ENCODE measurements at places on chromosomes 7 and 10.

GRCh38 chr10:94193466-94193924, 169.2 kb downstream of the NOC3L start:
- DNase-seq = no peak

DNA sequence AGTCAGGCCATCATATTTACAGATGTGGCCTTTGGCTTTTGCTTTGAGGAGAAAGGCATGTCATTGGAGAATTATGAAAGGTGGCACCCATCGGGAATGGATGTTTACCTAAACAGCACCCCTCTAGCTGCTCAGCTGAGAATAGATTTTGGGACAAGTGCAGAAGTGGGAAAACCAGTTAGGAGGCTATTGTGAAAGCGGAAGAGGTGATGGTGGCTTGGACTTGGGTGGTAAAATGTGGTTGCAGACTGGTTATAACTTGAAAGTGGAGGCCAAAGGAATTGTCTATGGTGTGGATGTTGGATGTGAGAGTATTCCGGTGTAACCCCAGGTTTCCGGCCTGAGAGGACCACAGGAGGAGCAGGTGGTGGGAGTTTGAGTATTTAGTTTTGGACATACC, 5.2 kb upstream of the SLC12A9 start:
- no peak for DNase-seq

GRCh38 chr10:27695088-27695487, 50.5 kb downstream of the MKX start:
- DNase-seq = no peak

GRCh38 chr10:33791272-33791660, 456.8 kb upstream of the NRP1 start:
- no peak for DNase-seq

DNA sequence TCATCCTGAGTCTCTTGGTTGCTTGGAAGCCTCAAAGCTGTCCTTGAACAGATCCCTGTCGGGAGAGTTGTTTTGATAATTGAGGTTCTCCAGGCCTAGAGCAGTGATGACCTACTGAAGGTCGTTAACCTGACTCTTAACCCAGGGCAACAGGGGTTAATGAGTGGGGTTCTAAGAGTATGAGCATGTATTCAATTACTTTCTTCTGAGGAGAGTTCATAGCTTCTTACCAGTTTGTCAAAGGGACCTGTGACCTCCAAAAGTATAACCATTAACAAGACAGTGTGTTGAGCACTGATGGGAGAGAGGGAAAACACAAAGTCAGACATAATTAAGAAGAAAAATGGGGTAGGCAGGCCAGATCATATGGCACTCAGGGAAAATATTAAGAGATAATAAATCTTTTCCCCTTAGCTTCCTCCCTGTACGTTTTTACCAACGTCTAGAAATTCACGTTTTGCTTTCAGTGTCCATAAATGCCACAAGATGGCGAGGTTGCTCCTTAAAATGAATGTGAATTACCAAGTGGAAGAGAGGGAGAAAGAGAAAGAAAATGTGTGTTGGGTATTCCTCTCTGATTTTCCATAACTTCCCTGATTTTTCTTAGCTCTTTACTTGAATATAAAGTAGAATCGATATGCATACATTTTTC, 97.6 kb downstream of the SUGCT start:
- no peak for DNase-seq

DNA sequence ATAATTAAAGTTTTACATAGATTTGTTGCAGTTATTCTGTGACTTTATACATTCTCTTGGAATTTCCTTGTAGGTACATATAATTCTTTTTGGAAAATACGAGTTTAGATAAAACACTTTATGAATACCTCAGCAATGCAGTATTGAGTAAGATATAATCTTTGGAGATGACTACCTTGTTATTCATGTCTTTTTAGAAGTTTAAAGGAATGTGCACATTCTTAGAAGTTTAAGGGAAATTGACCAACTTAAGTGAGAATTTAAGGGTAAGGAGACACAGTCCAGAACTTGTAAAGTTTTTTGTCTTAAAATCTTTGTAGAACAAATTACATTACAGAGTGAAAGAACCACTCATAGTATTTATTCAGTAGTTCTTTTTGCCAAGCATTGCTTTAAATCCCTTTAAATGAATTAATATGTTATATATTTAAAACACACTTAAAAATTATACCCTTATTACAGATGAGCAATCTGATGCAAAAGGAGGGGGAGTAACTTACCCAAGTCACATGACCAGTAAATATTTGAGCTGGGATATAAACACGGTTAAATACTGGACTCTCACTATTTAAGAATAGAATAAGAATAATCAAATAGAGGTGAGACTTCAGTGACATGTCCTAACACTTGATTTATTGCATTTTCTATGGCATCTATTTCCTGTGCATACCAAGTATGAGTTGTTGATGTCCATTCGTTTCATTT, 139.5 kb upstream of the FERD3L start:
- DNase-seq = no peak

- no peak for DNase-seq
These were observed 78.3 kb downstream of the HTR7 start for GRCh38 chr10:90779548-90779947.

GRCh38 chr7:78071491-78072200, 273.1 kb downstream of the PHTF2 start:
- DNase-seq = no peak

DNA sequence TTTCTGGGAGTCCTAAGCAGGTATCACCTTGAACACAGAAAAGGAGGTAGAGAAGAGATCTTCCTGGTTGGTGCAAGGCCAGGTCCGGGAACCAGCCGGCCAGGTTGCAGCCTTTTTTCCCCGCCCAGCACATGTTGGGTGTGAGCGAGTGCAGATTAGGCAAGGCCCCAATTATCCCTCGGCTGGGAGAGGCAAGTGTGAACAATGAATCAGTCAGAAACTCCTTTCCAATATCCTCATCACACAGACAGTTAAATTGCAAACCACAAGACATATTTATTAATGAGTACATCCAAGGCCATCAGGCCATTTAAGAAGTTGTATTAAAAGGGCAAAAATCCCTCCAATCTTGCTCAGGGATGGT, 115.0 kb upstream of the AFAP1L2 start:
- DNase-seq = no peak

DNA sequence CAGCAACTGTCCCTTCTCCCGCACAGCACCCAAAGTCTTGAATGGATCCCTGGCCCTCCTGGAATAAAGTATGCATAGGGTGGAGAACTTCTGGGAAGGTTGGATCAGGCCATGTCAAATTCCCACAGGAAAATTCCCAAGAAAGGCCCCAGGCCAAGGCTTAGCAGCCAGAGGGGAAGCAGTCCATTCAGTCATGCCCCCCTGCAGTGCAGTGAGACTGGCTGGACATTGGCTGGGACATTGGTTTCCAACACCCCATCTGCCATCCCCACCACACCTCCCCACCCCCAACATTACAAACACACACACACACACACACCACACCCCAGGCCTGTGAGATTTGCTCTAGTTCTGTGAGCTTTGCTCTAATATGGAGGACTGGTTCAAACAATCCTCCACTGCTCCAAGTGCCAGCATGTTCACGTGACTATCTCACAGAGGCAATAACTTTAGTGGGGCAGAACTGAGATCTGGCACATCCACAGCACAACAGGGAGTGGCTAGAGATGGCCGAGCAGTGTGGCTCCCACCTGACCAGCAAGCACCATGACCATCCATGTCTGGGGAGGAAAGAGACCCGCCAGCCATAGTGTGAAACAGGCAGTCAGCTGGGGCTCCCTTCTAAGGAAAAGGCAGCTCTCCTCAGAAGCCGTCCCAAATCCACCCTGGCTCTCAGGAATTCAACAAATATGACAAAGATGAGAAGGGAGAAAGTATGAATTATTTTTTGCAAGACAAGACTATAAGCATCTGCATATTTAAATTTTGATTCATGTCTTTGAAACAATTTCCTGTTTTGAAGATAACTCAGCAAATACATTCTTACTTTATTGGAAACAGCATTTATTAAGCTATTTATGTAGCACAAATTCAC, 6.7 kb upstream of the FAM170B start:
- DNase-seq = no peak

DNA sequence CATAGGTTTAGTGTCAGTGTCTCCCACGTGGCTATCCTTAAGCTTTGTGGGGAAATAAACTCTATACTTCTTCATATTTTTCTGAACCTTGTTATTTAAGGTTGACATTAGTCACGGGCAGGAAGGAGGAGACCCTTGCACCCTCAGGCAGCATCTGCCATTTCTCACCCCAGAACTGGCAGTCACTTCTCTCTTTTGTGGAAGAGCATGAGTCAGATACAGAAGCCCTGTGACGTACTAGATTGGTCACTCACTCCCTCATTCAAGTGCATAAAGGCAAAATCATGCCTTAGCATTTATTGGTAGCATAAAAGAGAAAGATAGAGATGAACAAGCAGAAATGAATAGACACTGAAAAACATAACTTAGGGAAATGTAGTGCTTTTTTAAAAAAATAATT, 206.0 kb upstream of the MDFIC start:
- no peak for DNase-seq

GRCh38 chr7:130734815-130735716, 1.1 kb upstream of the KLF14 start:
- DNase-seq = no peak

- DNase-seq = no peak
These were observed 763.6 kb downstream of the PHTF2 start for GRCh38 chr7:78562191-78562590.

- no peak for DNase-seq
These were observed 277.3 kb upstream of the SEMA3D start for GRCh38 chr7:85464042-85464651.

DNA sequence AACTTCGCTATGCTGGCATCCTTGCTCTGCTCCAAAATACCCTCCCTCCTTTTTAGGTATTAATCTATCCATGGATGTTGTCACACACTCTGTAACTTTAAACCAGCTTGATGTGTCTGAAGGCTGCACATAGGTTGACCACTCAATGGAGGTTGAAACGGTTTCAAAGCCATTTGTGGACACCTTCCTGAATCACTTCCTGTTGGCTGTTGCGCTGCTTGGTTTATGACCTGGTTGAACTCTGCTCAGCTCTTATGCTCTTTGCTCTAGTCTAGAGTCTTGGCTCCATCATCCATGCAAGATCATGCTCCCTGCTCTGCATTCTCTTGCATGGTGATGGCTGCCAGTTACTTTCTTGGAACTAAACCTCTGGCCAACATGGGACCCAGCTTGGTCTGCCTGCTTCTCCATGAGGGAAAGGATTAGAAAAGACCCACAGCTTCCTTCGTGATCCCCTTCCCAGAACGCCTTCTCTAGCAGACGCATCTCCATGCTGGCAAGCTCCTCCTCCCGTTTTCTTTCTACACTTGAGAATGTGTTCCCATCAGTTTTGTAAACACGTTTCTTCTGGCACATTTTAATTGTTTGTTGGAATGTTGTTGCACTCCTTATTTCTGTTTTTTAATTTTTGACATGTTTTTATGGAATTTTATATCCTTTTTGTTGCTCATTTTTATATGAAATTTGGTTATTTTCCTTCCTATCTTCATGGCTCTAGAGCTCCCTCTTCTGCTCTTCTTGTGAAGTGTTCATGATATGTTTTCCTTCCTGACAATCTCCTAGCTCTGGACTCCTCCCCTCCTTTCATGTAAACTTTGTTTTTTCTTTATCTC, 149.8 kb downstream of the XPNPEP1 start:
- no peak for DNase-seq

- DNase-seq = no peak
These were observed 460.5 kb downstream of the RPS24 start for GRCh38 chr10:78494179-78494578.

GRCh38 chr7:31707089-31707488, 20.1 kb downstream of the PPP1R17 start:
- no peak for DNase-seq

DNA sequence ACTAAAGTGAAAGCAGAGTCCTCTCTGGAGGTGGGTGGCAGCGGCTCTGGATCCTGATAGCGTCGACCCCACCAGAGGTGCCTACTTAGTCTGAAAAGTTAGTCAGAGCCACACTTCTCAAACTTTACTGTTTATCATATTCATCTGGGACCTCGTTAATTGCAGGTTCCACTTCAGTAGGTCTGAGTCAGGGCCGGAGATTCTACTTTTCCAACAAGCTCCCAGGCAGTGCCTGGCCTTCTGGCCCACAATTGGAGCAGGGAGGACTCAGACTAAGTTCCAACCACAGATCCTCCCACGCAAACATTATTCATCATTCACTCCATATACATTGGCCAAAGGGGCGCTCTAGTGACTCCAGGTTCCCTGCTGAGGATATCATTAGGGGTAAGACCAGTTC, 78.1 kb downstream of the VSTM4 start:
- no peak for DNase-seq

DNA sequence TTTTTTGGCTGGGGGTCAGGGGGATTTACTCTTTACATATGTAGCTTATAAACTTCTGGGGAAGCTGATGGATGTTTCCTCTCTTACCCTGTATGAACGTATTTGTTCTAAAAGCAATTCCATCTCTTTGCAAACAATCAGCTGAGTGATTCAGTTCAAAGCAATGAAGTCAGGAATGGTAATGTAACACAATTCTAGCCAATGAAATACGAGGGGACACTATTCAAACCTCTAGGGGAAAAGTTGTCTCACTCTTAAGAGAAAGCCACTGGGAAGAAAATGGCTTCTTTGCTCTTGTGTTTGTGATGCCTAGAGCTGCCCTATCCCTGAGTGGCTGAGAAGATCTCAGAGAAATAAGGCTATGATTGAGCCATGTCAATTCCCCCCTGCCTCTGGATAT, 134.8 kb upstream of the SEMA3C start:
- no peak for DNase-seq

DNA sequence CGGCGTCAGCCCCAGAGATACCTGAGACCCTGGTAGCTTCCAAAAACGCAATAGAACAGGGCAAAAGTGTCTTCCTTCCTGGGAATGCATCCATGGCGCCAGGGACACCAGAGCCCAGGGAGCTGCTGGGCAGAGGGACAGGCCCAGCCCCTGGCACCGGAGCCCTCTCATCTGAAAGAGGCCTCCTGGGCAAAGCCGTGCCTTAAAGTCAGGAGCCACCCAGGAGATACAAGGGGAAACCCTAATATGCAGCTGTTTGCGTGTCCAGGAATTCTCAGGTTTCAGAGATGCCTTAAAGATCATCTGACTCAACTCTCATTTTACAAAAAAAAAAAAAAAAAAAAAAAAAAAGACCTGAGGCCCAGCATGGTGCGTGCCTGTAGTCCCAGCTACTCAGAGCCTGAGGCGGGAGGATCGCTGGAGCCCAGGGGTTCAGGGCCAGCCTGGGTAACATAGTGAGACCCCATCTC, 28.0 kb downstream of the NUDT1 start:
- no peak for DNase-seq

- no peak for DNase-seq
These were observed 70.2 kb downstream of the USP6NL start for GRCh38 chr10:11541296-11541695.

DNA sequence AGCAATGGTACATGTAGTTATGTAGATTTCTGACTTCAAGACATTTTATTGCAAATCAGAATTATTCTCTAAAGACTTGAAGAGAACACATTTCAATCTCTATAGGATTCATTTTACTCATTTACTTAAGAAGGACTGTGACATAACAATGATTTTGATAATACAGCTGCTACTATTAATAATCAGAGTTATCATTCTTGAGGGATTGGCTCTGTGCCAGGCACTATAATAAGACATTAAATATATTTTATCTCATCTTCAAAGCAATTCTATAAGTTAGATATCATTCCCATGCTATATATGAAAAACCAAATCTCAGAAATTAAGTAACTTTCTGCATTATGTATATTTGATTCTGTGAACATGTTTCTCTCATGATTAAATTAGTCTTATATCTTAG, 103.7 kb upstream of the CALCR start:
- DNase-seq = no peak
